ENCODE measurements at places on chromosomes 5 and 9. TPM values are rescaled to one million over a fixed set of nuclear protein-coding genes. Genes with fewer than 3 reads are reported as not detected.

The FAM120AOS gene
- total RNA-seq, result 43.2 TPM

DNA sequence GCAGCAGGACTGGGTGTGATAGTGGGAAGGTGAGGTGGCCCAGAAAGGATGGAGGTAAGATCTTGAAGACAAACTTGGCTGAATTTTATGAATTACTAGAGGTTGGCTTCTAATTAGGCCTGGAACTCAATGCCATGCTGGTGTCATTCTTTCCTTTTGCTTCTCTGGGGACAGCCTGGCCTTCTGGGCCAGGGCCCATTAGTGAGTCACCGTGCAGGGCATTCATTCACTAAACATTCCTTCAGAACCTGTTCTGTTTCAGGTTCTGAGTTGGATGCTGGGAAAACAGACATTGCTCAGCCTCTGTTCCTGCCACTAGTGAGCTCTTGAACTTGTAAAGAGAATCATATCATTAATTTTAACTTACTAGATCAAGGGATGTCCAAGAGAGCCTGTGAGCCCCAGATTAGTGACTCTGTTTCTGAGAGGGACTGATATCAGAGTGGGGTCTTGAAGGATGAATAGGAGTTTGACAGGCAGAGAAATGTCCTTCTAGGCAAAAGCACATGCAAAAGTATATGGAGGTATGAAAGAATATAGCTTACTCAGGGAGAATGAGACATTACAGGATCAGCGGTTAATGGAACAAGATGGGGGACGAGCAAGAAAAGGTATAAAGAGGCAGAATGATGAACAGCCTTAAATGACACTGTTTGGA, 66.5 kb downstream of the LHX2 start:
- DNase-seq, result no peak

- DNase-seq, result no peak
Measured at GRCh38 chr5:16916262-16916878, 19.7 kb downstream of the MYO10 start.

DNA sequence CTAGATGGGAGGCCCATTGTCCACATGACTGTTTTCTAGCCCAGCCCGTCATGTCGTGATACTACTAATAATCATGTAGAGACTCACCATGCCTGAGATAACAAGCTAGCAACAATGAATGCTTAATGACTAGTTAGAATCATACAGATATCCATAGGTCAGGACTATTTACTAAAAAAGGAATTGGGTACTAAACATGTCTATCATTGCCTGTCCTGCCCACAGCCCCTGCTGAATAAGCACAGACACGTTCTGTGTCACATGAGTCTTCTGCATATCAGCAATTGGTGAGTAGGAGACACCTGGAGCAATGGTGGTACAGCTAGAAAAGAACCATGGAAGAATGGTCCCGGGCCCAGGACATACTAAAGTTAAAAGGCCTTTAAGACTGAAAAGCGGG, 18.0 kb downstream of the FRRS1L start:
- DNase-seq, result no peak

- no peak for DNase-seq
Measured at GRCh38 chr5:38554861-38555260, 1.6 kb downstream of the LIFR start.

- no peak for DNase-seq
Measured at GRCh38 chr9:91530829-91531228, 107.2 kb upstream of the NFIL3 start.

GRCh38 chr9:110291921-110292557, 35.7 kb upstream of the TXN start:
- no peak for DNase-seq

GRCh38 chr5:113005454-113005853, 28.9 kb downstream of the DCP2 start:
- no peak for DNase-seq

GRCh38 chr5:119385536-119386128, 29.8 kb downstream of the TNFAIP8 start:
- DNase-seq, result no peak

DNA sequence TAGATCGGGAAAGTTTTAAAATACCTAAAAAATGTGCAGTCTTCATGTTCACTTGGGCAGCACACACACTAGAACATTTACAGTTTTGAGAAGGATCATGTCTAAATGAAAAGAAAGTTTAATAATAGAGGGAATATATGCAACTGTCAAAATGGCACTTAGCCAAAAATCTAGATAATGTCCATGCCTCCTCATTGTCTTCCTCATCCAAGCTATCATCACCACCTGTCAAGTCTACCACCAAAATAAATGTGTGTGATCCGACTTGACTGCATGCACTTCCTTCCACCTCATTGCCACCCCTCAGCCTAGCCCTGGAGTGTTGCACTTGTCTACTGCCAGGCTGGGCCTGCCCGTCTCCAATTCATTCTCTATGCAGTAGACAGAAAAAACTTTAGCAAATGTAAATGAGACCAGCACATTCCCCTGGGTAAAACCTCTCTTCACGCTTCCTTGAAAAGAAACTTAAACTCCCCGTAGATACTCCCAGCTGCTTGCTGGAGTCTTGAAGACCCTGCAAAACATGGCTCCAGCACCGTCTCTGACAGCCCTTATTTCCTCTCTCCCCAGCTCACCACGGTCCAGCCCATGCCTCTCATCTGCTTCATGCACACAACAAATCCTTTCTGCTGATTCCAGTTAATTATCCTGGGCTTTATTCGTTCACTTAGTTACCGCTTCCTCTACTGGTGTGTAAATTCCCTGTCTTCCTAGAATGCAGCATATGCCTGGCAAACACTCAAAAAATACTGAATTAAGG, 66.9 kb downstream of the FANCC start:
- no peak for DNase-seq

DNA sequence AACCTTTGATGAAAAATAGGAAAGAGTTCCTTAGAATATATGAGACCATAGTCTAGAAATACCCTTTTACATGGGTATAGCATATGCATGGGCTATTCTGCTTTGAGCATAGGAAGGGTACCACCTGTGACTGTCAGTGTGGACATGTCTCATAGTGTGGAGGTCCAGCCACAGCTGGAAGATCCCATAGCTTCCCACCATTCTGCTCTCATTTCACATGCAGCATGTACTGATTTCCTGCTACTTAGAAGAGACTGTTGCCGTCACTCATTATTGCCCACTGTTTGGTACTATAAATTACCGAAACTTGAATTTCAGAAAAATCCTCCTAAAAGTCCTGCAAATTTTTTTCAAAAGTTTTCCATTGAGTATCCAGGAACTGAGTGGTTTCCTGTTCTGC, 477.8 kb upstream of the DAB2 start:
- DNase-seq, result no peak
